ENCODE measurements at places on chromosomes 12 and 14.

- DNase-seq = no peak
Measured at GRCh38 chr14:67392800-67393199, 19.2 kb downstream of the PLEK2 start.

GRCh38 chr12:3632754-3633153 lies 120.2 kb downstream of the CRACR2A start:
- no peak for DNase-seq

- DNase-seq = peak; percentile 66
Measured at GRCh38 chr12:6461401-6462233, 8.9 kb downstream of the VAMP1 start.

- DNase-seq = no peak
Measured at GRCh38 chr12:11609045-11609444, 40.4 kb upstream of the ETV6 start.

- no peak for DNase-seq
Measured at GRCh38 chr14:70077005-70077404, 111.7 kb downstream of the SLC8A3 start.

DNA sequence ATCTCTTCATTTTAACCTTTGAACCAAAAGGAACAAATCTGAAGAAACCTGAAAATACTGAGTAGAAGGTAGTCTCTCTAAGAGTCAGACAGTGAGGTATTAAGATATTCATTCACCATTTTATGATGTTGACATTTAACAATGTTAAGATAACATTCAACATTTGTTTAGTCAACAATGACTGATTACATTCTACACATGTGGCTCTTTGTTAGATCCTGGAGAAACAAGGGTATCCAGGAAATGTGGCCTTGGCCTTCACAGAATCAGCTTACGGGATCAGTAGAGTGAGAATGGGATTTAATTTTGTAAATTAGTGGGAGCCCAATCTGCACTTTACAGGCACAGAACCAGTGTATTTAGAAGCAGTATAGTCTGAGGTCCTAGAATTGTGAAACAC lies 355.5 kb downstream of the KCNH5 start:
- DNase-seq = no peak

DNA sequence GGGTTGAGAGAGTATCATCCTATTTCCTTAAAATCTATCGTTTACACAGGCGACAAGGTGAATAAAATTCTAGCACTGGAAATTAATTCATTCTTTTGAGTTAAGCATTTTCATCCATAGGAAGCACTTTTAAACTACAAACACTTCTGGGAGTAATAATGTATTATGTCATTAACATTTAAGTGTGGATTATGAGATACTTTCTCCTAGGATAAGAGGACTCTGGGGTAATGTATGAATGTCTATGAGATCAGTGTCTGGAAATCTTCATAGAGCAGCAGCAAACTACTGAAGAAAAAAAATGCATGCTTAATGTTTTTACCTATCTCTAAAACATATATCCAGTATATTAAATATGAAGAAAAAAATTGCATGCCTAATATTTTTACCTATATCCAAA lies 86.9 kb downstream of the EPS8 start:
- DNase-seq = no peak

- no peak for DNase-seq
Measured at GRCh38 chr12:11513288-11513687, 117.9 kb upstream of the PRB2 start.

All from activated CD4-positive, alpha-beta T cell treated with anti-CD3 and anti-CD28 coated beads for 24 hours (primary cell).